ENCODE measurements at places on chromosomes 3 and 15.
A peak's percentile ranks its signal among the peaks of the same experiment; 100 is the strongest.

- peak; percentile 25 for DNase-seq
Observed at GRCh38 chr3:184524981-184525336, 36.6 kb upstream of the EPHB3 start.

DNA sequence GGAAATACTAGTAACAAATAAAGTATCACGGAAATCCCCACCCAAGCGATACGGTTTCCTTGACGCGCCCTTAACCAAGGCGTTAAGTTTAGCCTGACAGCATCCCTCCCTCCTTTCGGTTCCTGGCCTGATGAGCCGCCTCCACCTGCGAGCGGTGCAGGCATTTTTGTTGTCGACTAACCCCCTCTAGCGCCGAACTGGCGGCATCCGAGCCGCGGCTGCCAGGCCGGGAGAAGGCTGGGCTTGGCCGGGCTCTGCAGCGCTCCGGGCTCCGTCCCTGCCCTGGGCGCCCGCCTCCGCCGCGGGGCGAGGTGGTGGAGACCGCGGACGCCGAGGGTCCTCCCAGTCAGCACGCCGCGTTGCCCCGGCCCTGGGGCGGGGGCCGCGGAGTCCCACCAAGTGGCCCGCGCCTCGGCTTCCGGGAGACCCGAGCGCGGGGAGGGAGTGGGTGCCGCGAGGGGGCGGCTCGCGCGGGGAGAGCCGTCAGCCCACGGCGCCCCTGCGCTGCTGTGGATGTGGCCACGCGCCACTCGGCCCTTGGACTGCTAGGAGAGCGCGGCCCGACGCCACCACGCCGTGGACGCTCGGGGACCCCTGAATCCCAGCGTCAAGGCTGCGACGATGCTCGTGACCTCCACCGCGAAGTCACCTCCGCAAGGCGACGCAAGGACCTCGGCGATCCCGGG is 1.1 kb upstream of the EPHA6 start:
- peak; percentile 41 for DNase-seq

GRCh38 chr15:91473894-91474545 is 374.0 kb downstream of the SV2B start:
- DNase-seq = no peak

GRCh38 chr15:26013981-26014380 is 150.9 kb upstream of the ATP10A start:
- no peak for DNase-seq

GRCh38 chr3:124115956-124116355 is 124.0 kb upstream of the ROPN1 start:
- DNase-seq = no peak

DNA sequence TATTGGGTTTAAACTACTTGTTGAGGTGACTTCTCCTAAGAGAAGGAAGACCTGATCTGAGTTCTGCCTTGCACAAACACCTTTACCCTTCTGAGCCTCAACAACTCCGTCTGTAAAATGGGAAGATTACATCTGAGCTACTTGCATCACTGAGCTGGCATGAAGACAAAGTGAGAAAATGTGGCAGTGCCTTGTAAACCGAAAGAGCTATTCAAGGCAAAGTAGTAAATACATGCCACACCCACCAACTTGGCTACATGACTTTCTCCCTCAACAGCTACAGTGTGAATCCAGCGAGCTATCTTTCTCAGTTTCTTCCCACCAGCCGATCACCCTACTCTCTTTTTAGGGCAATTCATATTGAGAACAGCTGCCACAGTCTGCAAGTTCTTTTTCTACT is 148.3 kb downstream of the FOXB1 start:
- DNase-seq = no peak

DNA sequence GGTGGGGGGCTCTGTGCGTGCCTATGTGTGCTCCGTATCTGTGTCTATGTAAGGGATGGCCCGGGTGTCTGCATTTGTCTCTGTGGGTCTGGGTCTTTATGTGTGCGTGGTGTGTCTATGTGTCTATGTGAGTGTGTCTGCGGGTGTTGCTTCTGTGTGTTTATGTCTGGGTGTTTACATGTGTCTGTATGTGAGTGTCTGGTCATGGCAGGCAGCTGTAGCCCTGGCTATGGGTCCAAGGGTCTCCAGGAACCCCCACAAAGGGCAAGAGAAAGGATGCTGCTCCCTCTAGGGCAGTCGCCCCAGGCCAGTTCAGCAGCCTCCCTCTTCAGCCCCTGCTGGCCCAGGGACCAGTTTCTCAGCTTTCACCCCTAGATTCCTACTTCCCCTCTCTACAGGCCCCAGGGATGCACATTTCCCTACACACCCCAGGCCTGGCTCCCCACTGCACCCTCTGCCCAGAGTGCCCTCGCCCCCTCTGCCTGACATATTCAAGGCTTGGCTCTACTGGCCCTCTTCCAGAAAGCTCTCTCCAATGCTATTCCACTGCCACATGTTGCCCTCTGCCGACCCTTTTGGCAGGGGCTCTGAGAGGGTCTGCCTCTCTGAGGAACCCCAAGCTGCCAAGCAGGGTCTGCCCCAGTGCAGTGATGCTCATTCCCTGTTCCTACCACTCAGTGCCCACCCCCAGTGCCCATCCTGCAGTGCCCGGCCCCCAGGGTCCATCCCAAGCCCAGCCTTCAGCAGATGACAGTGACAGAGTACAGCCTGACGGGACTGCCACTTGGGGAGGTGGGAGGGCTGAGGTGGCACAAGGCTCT is 1.0 kb upstream of the MYL3 start:
- no peak for DNase-seq

DNA sequence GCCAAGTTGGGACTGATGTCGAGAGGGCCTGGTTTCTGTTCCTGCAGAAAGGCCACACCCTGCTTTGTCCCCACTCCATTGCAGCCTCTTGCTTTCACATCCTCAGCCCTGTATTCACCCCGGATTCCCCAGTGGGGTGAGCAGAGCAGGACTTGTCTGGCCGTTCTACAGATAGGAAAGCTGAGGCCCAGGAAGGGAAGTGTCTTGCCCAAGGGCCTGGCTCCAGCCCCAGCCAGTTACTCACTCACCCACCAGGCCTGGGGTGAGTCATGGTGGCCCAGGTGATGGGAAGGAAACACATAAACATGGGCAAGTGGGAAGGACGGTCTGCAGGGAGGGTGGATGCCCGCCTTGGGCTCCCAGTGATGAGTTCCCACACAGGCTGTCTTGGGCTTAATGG is 6.1 kb upstream of the DUSP7 start:
- no peak for DNase-seq

GRCh38 chr3:82939491-82940097 is 1178.1 kb upstream of the GBE1 start:
- DNase-seq = no peak

DNA sequence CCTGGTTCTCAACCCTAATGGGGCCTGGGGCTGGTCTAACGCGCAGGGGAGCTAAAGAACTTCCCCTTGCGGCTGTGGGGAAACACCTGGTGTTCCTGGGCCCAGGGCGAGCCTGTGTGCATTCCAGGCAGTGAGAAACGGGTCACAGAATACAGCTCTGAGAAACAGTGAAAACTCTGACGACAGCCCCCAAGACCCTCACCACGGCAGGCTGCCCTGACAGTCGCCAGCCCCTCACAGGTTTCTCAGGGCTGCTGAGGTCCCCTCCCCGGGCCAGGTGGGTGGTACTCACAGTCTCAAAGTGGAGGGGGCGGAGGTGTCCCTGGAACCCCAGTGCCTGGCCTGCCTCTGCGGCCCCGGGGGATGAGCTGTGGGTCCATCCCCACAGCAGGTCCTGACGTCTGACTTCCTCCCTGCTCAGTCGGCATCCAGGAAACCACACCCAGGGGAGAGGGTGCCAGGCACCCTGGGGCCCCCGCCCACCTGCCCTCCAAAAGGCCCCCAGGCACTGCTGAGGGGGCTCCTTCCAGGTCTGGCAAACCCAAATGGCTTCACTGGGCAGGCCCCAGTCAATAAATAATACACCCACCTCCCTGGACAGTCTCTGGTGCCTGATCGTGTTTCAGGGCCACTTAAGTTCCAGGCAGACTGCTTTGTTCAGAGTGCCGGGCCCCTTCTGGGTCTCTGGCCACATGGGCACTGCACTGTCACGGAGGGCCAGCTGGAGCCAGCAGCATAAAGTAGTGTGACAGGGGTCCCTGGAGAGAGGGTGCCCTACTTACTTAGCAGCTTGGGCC is 57.7 kb downstream of the IQSEC1 start:
- DNase-seq = no peak

DNA sequence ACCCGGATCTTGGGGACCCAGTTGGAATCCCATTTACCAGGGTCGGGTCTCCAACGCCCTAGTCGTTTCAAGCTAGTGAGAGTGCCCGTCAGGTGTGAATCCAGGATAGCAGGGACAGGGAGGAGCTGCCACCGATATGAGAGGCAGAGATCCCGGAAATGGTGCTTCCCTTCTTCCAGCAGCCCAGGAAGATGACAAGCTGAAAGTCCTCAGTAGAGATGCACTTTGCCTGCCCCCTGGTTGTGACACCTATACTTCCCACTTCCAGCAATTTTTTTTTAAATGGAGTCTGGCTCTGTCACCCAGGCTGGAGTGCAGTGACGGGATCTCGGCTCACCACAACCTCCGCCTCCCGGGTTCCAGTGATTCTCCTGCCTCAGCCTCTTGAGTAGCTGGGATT is 503.0 kb downstream of the NTRK3 start:
- DNase-seq = no peak

- DNase-seq = no peak
Observed at GRCh38 chr15:56598991-56599390, 134.1 kb upstream of the MNS1 start.

DNA sequence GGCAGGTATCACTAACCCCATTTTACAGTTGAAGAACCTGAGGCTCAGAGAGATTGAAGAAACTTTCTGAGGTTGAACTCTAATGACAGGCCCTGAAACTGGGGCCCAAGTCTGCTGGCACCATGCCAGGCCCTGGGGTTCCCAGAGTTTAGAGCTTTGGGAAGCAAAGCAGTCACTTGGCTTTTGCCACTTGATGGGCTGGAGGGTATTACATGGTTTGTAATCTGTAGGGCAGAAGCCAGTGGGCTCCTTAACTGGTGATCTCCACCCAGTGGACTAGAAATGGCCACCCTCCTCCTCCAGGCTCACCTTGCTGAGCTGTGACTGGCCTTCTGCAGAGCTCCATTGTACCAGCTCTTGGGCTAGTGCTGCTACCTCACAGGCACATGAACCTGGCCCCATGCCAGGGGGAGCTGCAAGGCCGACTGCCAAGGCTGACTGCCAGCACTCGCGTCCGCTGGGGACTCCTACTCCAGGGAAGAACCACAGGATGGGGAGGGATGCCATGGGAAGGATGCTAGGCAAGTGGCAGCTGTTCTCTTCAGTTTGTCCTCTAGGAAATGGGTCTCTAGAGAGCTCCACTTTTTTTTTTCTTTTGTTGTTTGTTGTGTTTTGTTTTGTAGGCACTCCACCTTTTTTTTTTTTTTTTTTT is 104.8 kb downstream of the ETFA start:
- no peak for DNase-seq

- no peak for DNase-seq
Observed at GRCh38 chr3:171314341-171314740, 145.9 kb downstream of the TNIK start.

- DNase-seq = peak; percentile 73
Observed at GRCh38 chr3:15108082-15108545, 9.2 kb upstream of the RBSN start.

- no peak for DNase-seq
Observed at GRCh38 chr3:141241616-141242376, 10.2 kb downstream of the PXYLP1 start.

DNA sequence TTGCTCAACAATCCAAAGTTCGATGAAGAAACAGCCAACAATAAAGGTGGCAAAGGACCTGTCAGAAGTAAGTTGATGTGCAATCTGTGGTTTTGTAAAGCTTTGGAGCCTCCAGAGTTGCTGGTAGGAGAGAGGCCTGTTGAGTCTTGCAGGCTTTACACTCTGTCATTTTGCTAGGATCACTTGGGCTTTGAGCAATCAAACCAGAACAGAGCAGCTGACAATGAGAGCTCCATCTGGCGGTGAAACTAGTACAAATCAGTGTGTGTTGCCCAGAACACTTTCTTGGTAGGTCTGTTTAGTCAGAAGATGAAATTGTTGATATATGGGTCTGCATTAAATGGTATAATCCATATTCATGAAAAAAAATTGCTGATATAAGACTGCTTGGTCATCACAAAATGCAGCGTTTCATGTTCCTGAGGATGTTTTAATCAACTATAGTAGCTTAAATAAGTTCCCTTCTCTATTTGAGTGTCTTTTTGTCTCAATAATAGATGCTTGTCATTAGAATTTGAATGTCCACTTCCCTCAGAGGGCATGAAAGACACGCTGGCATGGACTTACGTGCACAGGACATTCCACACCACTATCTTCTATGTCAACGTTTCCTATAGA is 25.7 kb downstream of the TMOD2 start:
- peak; percentile 40 for DNase-seq

DNA sequence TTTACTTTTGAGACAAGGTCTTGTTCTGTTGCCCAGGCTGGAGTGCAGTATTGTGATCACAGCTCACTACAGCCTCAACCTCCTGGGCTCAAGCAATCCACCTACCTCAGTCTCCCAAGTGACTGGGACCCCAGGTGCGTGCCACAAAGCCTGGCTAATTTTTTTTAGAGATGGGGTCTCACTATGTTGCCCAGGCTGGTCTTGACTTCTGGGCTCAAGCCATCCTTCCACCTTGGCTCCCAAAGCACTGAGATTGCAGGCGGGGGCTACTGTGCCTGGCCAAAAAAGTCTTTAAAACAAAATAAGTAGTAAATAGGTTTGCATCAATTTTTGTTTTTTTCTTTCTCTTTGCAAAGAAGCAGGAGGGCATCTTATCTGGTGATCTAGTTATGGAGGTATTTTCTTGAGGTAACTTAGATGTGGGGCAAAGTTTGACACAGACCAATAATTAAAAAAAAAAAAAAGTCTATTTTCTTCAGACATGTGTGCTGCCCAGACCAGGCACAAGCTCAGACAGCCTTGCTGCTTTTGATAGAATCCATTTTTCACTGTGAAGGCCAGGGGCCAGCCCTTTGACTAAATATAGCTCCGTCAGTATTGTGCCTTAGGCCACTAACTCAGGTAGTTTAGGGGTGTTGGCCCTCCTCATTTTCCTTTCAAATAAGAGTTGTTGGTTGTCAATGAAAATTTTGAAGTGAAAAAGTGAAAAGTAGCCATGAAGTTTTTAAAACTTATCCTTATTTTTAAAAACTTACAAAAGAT is 2.5 kb downstream of the ARL6IP5 start:
- no peak for DNase-seq

DNA sequence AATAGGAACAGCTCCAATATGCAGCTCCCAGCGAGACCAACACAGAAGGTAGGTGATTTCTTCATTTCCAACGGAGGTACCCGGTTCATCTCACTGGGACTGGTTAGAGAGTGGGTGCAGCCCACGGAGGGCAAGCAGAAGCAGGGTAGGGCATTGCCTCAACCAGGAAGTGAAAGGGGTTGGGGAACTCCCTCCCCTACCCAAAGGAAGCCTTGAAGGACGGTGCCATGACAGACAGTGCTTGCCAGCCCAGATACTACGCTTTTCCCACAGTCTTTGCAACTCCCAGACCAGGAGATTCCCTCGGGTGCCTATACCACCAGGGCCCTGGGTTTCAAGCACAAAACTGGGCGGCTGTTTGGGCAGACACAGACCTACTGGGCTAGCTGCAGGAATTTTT is 576.9 kb upstream of the NECTIN3 start:
- no peak for DNase-seq

GRCh38 chr3:106624154-106624553 is 753.1 kb upstream of the CCDC54 start:
- no peak for DNase-seq
